ENCODE measurements at places on chromosomes 5 and 9.

DNA sequence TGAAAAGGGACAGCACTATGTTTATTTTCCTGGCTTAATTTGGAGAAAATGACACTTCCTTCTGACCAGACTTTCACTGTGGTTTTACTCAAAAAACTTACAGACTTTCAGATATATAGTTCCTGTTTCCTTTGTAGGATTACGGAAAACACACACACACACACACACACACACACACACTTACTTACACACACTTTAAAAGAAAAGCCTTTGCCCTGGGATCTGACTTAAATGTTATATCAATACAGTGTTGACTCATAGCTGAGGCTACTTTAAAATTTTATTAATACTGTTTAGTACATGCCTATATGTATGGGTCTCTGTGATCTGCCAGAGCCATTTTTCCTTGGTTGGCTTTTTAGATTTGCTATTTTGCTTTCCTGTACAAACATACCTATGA, 758.3 kb downstream of the DNAH5 start:
- DNase-seq: no peak

- no peak for DNase-seq
Observed at GRCh38 chr5:115475788-115476187, 68.8 kb downstream of the FEM1C start.

- DNase-seq: no peak
Observed at GRCh38 chr9:132694144-132694543, 23.9 kb downstream of the GTF3C4 start.

DNA sequence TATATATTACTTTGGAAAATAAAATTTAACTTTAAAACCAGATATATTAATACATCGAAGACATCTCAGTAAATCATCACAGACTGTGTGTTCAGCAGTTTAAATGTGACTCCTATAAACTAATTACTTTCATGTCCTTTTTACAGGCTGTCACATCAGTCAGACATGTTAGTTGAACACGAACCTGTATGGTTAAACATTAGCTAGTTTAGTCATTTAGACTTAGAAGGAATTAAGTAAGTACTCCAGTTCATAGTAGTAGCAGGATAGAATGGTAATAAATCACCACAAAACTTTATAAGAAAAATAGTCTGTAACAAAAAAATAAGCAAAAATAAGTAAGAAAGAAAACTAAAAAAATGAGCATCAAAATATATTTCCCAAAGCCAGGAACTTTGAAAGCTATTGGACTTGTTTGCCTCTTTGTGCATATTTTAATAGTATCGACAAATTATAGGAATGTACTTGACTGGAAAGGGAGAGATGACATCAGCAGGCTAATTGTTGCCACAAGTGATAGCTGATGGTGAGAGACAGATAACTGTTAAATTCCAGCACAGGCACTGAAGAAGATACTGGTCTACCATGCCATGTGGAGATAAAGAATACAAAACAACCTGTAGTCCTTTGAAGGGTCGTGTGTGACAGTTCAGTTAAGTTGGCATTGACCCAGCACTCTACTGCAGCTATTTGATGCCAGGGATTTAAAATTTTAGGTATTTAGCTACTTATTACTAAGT, 83.9 kb downstream of the RIC1 start:
- DNase-seq: no peak

GRCh38 chr9:14881006-14881405, 29.2 kb downstream of the FREM1 start:
- DNase-seq: no peak

DNA sequence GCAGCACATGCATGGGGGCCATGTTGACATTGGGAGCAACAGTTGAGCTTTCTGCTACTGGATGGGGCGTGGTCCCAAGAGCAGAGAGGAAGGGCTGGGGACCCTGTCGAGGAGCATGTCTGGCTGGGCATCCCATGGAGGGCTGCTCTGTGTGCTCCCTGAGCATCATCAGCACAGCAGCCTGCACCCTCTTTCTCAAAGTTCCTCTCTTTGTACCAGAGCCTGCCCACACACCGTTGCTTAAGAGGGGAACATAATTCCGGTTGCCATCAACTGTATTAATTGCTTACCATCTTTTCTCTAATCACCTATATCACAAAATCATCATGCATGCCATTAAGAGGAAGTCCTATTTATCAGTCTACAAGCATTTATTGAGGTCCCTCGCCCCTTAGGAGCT, 55.2 kb upstream of the DIRAS2 start:
- DNase-seq: no peak

DNA sequence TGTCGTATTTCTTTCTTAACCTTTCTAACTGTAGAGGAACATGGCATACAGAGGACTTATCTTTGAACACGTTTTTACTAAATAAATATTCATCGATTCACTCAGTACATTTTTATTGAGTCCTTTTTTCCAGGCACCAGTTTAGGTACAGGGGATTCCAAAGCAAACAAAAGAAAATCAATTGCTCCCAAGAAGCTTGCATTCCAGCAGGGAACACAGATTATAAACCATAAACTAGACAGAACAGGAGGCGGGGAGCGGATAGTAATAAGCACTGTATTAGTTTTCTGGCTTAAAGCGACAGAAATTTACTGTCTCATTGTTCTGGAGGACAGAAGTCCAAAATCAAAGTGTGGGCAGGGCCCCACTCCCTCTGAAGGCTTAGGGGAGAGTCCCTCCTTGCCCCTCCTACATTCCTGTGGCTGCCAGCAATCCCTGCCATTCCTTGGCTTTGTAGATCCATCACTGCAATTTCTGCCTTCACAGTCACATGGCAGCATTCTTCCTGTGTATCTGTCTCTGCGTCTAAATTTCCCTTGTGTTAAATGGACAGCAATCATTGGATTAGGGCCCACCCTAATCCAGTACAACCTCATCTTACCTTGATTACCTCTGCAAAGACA, 115.5 kb downstream of the COL23A1 start:
- no peak for DNase-seq

- no peak for DNase-seq
Observed at GRCh38 chr5:179221196-179221876, 123.9 kb downstream of the ADAMTS2 start.

DNA sequence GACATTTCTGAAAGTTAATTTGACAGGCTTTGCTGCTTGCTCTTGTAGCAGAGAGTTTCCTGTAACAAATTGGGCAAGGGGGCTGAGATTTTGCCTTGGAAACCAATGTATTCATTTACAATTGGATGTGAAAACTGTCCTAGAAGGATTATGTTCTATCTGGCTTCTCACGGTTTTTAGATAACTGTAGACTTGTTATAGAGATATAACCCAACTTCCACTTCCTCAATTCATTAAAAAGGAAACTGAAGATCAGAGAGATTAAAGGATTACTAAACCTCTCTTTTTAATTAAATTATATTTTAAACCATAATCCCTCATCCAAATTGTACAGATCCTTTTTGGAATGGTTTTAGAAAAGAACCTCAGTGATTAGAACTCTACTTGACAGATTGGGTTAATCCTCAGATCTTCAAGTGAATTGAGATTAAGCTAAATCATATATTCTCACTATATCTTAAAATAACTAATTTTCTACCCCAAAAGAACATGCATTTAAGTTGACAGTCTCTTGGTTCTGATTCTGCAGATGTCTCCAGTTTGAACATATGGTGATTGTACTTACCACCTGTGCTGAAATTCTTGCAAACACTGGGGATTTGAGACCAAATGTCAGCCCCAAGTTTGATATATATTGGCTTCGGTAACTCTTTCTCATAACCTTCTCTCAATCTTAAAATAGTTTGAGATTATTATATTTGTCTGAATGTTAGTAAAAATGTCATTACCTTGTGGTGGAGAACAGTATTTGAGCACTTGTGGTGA, 130.1 kb upstream of the C9orf72 start:
- no peak for DNase-seq

DNA sequence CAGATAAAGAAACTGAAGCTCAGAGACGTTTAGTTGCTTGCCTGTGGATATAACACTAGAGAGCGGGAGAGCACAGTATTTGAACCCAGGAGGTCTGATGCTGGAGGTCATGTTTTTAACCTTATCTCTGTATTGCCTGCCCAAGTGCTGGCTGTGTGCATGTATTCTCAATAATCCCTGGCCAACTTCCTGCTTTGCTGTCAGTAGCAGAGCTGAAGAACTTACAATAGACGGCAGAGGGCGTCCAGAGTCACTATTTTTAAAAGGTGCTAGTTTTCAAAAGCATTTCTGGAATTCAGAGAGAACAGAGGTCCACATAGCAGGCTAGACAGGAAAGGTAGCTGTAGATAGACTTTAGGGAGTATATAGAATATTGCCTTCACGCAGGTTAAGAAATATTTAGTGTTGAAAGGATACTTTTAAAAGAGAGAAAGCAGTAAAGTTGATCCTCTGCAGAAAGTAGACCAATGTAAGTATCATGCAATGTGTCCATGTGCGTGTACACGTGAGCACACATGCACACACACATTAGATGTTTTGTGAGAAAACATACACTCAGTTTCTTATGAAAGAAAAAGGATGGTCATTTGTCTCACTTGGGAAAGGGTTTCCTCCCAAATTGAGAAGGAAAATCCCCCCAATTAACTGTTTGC, 46.3 kb downstream of the PTCD2 start:
- peak; percentile 75 for DNase-seq

GRCh38 chr5:132674671-132675506, 1.1 kb downstream of the IL4 start:
- no peak for DNase-seq

GRCh38 chr5:91118354-91118753, 264.8 kb downstream of the ARRDC3 start:
- DNase-seq: no peak

GRCh38 chr5:139969318-139969717, 73.8 kb downstream of the NRG2 start:
- no peak for DNase-seq

DNA sequence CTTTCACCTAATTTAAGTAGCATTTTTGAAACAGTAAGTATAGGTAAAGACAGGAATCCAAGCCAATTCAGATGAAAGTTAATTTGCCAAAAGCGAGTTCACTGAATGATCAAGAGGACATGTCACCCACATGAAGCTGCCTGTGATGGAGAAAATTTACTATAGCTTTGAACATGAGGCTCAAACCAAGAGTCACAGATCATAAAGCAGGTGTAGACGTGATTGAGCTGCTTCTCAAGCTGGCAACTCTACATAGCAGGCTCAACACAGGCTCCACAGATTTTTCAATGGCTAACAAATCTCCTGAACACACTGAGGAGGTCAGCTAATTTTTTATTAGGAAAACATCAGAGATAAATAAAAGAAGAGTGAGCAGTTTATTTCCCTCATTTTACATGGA, 173.7 kb downstream of the FAM114A2 start:
- DNase-seq: no peak

GRCh38 chr5:40073927-40074326, 605.8 kb upstream of the PTGER4 start:
- no peak for DNase-seq

DNA sequence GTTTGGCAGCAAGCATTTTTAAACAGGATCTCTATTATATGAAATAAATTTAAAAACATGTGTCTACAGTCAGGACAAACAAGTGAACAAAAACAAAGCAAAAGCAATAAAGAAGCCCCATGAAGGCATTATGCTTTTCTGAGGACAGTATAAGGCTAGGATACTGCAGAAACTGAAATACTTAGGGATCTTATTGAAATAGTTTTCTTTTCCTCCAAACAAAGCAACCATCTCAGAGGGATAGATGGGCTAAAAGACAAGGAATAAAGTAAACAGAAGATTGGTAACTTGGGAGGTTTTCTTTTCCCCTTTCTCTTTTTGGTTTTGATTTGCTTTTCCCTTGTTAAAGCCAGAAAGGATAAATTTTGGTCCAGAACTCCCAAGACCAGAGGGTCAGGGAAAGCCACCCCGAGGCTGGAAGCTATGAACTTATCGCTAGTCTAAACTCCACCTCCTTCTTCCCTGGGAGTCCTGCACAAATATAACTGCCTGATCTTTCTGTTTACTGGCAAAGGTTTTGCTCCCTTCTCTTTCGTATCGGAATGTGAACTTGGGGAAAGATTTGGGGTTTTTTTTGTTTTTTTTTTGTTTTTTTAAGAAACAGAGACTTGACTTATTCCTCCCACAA, 164.0 kb downstream of the GHR start:
- no peak for DNase-seq

DNA sequence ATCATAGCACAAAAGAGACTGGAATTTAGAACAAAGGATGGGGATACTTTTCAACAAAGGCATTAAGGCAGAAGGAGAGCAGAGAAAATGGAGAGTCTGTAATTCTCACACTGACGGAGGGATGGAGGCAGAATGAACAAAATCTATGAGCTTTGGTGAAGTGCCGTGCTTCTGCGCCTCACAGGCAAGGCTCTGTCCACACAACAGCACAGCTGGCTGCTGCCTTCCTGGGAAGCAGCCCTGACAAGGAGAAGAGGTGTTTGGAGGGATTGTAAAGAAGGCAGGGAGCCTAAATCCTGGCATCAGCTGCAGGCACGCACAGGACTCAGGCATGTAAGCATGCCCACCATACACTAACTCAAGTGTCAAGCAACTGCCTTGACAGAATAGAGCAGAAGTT, 485.2 kb upstream of the KIF2A start:
- DNase-seq: no peak

DNA sequence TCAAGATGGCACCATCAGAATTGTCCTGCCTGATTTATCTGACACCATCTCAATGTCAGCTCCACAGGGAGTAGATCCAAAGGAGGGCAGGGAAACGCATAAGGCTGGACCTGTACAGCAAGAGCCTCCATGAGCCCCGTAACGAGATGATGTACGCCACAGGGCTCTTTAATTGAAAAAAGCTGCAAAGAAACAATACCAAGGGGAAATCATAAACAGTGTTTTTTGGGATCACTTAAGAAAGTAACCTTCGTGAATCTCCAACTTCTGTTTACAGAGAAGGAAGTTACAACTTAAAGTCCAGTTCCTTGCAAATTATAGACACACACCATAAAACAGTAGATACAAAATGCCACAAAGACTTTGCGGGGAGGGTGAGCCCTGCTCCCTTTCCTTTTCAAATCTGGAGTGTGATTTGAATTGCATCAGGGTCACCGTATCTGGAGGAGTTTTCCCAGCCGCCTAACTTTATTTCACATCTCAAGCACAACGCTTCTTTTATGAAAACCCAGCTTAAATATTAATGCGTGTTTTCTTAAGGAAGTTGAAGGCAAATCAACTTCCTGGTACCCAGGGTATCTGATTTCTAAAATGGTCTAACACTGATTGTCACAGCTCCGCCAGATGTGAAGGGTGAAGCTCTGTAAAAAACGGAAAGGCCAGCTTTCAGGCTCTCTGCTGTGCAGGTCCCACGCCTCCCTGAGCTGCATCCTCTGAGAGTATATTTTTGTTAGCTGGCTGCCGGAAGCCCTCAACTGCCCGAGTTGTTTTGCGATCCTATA, 88.9 kb downstream of the EBF1 start:
- no peak for DNase-seq

- DNase-seq: no peak
Observed at GRCh38 chr5:34957857-34958690, 28.7 kb downstream of the DNAJC21 start.
